ENCODE measurements at places on chromosomes 5 and 9. TPM values are rescaled to one million over a fixed set of nuclear protein-coding genes. Genes with fewer than 3 reads are reported as not detected.
A peak's percentile ranks its signal among the peaks of the same experiment; 100 is the strongest.

GRCh38 chr9:137224830-137225694 is at the start of gene CYSRT1:
CYSRT1 (plus strand) TSS chr9:137225174; CDS start chr9:137225622, 448 bp downstream.
- DNase-seq: no peak

- peak; percentile 5 for DNase-seq
Observed at GRCh38 chr9:113463418-113464285, at the start of gene RGS3. RGS3 (plus strand) TSS chr9:113463727; CDS start chr9:113463803, 76 bp downstream.

DNA sequence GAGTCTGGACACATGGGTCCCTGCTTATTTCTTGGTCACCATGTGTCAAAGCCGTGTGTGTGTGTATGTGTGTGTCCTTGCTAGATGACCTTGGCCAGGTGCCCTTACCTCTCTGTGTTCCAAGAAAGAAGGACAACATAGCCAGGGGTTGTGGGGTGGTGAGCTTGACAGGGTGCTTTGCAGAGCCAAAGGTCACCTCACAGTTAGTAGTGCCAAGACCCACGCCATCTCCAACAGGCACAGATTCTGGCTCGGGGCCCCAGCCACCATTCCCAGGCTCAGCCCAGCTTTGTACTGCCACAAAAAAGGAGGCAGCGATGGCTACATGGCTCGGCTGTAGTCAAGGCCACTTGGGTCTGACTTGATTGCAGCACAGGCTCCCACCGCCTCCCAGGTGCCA is 39.5 kb downstream of the CXXC5 start:
- DNase-seq: no peak

DNA sequence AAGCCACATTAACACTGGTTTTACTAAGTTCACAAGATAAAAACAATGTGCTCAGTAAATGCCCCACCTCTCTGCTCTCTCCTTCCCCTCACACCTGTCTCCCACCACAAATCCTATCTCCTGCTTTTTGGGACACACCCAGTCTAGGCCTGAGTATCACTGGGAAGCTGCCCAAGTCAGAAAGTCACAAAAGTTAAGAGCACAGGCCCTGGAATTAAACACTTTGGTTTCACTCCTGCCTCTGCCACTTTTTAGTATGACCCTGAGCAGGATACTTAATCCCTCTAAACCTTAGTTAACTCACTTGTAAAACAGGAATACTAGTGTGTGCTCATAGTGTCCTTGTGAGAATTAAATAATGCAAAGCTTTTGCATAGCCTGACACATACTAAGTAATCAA is 11.3 kb downstream of the C5 start:
- DNase-seq: no peak

- DNase-seq: no peak
Observed at GRCh38 chr5:152701305-152701949, 296.3 kb upstream of the NMUR2 start.

DNA sequence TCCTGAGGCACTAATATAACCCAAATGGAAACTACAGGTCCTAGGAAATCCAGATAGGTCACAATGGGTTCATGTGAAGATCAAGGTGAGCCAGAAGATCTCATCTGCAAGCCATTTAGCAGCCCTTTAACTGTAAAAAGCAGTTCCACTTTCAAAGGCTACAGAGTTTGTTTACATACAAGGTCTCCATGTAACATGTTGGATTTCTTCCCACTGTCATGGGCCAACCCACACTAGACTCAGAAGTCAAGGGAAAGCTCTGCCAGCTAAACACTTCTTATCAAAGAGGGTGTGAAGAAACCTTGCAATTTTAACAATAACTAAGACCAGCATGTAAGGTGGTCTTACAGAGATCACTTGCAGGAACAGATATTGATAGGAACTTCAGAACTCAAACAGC is 3.8 kb upstream of the CTNNAL1 start:
- DNase-seq: no peak

DNA sequence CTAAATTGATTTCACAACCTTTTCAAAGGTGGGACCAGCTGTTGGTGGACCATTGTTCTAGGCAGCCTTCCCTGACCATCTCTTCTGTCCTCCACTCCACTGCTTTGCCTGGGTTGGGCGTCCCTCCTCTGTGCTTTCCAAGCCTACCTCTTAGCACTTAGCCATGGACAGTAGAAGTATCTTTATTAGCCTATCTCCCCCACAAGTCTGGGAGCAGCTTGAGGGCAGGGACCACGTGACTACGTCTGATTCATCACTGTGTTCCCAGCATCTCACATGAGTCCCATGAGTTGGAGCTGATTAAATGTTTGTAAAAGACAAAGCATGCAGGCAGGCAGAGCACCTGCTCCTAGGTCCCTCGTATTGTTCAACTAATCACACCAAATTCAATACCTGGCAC is 20.9 kb downstream of the MORN5 start:
- peak; percentile 77 for DNase-seq

DNA sequence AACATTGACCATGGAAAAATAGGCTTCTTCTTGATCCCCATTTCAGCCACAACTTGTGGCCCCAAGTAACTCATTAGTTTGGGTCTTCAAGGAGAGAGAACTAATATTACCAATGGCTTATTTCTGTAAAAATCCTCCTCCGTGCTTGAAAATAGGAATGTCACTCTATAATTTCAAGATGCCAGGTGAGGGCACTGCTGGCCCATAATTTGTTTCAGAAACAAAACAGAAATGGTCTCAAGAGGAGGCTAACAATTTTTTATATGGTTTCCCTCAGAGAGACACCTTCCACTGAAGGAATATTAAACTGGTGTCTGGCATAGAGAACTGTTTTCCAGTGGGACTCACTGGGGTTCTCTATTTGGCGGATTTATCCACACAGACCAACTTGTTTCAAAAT is 437.0 kb upstream of the TRPC7 start:
- peak; percentile 51 for DNase-seq

DNA sequence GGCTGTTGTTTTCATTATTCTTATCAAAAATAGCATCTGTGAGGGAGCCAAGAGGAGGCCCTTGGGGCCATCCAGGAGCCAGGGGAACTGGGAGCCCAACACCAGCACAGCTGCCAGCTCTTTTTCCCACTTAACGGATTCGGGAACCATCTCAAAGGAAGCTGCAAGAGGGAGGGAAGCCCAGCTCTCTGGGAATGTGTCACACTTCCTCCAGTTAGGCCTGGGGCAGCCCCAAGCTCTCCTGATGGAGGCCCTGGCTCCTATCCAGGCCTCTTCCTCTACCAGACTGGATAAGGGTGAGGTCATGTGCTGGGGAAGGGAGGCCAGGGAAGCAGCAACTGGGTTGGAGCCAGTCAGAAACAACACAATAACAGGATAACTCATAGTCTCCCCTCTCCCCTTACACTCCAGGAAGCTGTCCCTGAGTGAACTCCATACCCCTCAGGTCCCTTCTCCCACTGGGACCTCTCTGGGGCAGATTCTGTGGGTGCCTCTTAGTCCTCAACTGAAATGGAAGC is 12.7 kb downstream of the CSF2 start:
- peak; percentile 94 for DNase-seq

GRCh38 chr9:98994172-98995058 is 50.7 kb downstream of the COL15A1 start:
- DNase-seq: no peak

GRCh38 chr9:25094518-25094917 is 548.8 kb upstream of the IZUMO3 start:
- peak; percentile 13 for DNase-seq

DNA sequence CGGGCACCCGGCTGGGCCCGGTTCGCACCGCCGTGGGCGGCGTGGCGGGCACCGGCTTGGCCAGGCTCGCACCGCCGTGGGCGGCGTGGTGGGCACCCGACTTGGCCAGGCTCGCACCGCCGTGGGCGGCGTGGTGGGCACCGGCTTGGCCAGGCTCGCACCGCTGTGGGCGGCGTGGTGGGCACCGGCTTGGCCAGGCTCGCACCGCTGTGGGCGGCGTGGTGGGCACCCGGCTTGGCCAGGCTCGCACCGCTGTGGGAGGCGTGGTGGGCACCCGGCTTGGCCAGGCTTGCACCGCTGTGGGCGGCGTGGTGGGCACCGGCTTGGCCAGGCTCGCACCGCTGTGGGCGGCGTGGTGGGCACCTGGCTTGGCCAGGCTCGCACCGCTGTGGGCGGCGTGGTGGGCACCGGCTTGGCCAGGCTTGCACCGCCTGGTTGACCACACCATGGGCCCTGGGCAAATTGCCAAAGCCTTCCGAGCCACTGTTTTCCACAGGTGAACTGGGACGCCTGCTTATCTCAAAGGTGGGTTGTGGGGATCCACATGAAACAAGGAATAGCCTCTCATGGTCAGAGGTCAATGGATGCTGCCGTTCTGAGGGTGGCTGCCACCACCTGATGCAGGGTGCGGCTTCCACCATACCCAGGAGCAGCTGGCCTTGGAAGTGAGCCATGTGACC is 28.2 kb downstream of the ADAMTSL2 start:
- no peak for DNase-seq

DNA sequence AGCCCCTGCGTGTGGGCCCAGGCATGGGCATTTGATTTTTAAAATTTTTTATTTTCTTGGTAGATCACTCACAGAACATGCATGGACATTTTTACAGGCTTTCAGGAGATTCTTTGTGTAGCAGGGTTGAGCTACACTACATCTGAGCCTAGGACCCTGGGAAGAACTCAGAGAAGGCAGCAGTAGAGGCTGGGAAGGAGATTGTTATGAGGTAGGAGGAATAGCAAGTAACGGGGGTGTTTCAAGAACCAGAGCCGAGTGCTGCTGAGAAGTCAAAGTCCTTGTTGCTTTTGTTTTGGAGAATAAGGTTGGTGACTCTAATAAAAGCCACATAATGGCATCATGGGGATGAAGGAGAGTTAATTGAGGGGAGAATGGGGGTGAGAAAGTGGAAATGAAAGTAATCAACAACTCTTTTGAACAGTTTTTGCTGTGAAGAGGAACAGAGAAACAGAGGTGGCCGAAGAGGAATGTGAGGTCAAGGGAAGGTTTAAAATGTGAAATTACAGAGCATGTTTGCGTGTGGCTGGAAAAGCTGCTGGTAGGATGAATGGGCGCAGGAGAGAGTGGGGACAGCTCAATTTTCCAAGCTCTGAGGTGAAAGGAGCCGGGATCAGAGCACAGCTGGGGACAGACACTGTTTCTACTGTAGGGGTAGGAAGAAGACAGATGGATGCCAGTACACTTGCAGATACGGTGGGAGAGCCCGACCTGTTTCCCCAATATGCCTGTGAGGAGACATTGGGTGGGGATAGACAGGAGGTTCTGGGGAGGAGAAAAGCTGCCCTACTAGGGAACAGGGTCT is 4.7 kb upstream of the PDLIM7 start:
- no peak for DNase-seq

GRCh38 chr9:37916471-37917312 is 12.8 kb upstream of the SLC25A51 start:
- DNase-seq: no peak

DNA sequence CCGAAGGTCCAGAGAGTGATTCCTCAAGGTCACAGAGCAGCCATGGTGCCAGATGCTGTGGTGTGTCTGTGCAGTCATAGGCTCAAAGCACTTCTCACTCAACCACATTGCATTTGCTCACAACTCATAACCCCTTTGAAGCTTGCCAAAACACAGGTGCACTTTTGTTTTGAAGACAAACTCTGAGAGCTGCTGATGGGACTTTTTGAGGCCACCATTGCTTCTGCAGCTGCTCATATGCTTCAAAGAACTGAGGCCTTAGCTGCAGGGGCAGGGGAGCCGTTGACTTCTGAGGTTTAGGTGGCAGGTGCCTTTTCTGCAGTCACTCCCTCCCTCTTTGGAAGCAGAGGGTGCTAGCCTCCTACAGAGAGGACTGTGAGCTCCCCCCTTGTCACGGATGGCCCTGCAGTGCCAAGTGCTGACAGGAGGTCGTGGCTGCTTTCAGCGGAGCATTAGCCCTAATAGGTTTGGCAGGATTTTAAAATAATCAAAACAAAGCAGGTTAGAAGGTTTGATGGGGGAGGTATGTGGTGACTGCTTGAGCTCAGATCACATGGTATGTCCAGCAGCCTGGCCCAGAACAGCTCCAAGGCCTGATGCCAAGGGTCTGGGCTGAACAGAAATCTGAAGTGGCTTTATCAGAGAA is 232.1 kb downstream of the MAN2A1 start:
- DNase-seq: no peak

DNA sequence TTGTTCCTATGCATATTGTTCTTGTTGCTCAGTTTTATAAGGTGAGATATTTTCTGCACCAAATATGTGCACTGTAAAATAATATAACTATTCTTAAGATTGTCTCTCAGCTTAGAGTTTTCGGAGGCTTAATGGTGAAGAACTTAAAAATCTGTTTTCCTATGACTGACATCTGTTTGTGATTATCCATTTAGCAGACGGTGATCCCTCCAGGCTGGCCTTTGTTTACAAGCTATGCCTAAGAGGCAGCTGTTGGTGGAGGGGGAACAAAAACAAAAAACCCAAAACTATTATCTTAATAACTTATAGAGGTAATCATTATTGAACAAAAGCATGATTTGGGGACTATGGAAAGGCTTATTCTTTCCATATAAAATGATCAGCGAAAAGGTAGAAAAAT is 658 bp downstream of the PDCD1LG2 start:
- no peak for DNase-seq

GRCh38 chr5:173984218-173984617 is 4.8 kb upstream of the C5orf47 start:
- peak; percentile 22 for DNase-seq

DNA sequence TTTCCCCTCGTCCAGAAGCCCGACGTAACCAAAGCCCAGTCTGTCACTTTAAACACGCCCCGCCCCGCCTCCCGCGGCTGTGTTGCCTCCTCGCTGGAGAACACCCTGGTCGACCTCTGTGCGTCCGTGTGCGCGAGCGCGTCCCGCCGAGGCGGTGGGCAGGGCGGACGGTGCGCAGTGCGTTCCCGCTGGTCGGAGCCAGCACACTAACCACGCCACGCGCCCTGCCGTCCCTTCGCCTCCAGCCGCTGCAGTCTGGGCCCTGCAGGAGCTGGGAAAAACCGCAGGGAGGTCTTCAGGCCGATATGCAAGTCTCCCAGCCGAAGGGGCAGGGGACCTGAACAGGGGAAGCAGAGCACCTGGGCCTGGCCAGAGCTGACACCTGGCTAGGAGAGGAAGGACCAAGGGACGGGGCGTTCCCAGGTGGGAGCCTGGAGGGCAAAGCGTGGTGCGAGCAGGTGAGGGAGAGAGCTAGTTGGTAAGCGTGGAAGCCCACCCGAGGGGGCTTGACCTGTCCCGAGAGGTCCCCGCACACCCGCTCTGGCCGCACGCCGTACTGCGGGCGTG is 1.3 kb upstream of the PHPT1 start:
- peak; percentile 61 for DNase-seq

DNA sequence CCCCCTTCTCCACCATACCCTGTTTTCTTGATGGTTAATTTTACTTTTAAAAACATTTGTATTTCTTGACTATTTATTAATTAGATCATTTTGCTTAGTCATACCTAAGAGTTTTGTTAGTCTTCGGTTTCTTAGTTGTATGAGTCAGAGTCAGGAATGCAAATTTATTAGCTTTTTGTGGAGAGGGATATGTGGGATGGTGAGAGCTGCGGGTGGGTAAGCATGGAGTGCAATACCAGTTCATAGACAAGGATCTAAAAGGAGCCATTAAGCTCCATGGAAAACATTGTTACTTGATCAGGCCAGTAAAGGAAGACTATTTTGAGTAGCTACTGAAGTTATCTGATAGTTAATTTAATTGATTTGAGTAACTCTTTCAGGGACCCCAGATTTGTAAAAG is 77.5 kb downstream of the ZSWIM6 start:
- DNase-seq: peak; percentile 90

MYMK gene
- total RNA-seq: not detected

DCP2 gene
- 24.0 TPM for total RNA-seq

INIP gene
- 16.1 TPM for total RNA-seq

TAF11L10 gene
- total RNA-seq: not detected

Measured in bronchial epithelial cell (primary cell).